ENCODE measurements at places on chromosomes 5 and 9. TPM values are rescaled to one million over a fixed set of nuclear protein-coding genes. Genes with fewer than 3 reads are reported as not detected.

DNA sequence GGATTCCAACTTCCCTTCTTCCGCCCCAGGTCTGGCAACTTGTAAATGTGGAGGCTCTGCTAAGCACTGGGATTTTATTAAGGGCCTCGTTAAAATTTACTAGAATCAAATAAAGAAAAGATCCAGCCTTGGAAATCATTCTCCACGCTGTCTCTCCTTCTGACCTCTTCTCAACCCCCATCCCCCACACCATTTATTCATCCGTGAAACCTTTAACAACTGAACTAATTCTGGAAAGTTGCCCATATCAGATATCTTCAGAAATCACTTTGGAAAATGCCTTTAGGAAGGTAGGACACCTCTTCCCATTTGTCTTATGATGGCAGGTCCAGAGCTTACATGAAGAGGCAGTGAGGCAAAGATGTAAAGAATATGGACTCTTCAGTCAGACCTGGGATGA, 288.5 kb downstream of the SLIT3 start:
- no peak for DNase-seq

- no peak for DNase-seq
Observed at GRCh38 chr9:133008406-133008805, 22.4 kb upstream of the GTF3C5 start.

GRCh38 chr5:43515678-43516048, 715 bp upstream of the C5orf34 start:
- no peak for DNase-seq

- DNase-seq = peak; percentile 5
Observed at GRCh38 chr9:33263131-33264002, 1.1 kb downstream of the BAG1 start.

GRCh38 chr5:40841068-40841805, at the start of gene CARD6:
TSS of gene CARD6 (plus strand) at chr5:40841367. CDS start at chr5:40841383, 16 bp downstream.
- DNase-seq = no peak

DNA sequence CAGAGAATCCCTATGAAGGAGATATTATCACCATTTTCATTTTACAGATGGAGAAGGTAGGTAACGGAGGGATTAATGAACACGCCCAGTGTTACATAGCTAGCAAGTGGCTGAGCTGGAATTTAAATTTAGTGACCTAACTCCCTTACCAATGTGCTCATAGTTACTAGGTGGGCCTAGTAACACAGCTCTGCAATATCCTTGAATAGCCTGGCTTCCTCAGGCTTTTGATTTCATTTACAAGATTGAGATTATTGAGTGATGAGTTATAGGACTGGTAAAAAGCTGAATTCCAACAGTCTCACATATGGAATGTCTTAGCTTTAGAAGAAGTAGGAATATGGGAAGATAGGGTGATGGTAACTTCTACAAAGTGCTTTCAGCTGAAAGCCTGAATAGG, 336.3 kb upstream of the KIF2A start:
- no peak for DNase-seq

GRCh38 chr9:19127871-19128500, 694 bp upstream of the PLIN2 start:
- no peak for DNase-seq

The HSPB3 gene
- polyA plus RNA-seq = 0.18 TPM

DNA sequence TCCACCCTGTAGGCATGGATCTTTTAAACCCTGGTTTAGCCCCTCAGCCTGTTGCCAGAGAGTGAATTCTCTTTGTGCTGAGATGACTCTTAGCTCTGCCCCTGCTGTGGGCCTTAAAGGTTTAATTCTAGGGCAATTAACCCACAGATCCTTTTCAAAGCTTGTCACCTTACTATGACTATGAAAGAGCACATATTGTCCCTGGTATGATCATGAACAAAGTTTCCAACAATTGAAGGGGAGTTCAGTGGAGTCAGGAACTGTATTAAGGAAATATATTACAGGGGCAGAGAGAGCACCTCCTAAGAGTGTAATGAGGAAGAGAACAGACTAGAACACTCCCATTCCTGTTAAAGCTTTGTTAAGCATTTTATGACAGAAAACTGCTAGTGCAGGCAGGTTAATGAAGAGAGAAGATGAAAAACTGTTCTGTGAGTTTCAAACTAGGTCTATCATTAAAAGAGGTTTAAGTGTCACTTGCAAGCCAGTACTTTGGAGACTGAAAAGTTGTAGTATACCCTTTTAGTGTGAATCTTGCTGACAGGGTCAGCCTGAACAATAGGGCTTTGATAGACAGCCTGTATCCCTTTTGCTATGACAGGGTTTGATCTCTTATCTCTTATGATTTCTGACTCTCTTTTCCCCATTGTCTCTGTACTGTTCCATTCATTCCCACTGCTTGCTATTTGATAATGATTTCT, 104.2 kb upstream of the ELL2 start:
- DNase-seq = no peak
